Forelimb muscle (tissue), 1 donor: ENCODE measurements at places on chromosomes 12 and 14.

- DNase-seq, result no peak
Measured at GRCh38 chr14:96660667-96661066, 136.5 kb upstream of the VRK1 start.

DNA sequence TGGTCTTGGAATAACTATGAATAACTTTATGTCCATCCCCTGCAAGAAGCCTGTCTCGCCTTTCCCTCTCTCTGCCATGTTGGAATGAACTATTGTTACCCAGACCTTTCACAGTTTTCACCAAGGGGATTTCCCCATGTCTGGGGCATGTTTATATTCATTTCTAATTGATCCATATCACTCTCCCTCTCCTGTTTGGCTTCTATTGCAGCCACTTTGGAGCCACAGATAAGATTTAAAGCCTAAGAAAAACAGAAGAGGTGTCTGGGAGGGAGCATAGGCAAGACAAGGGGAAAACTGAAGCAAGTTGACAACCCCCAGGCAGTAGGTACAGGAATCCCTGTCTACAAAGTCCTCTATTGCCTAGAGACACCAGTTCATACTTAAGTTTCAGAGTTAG is 41.0 kb upstream of the FOXJ2 start:
- no peak for DNase-seq

GRCh38 chr14:56846970-56847930 is 37.0 kb upstream of the OTX2 start:
- DNase-seq, result no peak

DNA sequence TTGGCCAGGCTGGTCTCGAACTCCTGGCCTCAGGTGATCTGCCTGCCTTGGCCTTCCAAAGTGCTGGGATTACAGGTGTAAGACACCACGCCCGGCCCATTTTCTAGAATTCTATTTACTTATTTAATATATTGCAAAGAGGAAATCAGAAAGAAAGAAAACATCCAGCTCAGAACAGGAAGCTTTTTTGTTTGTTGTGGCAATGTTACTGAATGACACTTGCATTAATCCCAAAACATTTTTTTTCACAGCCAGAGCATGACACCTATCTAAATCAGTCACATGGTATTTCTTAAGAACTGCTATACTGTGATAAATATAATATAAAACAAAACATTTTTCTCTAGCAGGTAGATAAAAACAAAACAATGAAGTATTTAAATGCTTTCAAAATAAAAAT is 12.6 kb downstream of the CFL2 start:
- no peak for DNase-seq

GRCh38 chr12:63816031-63816430 is 28.5 kb upstream of the SRGAP1 start:
- DNase-seq, result no peak

DNA sequence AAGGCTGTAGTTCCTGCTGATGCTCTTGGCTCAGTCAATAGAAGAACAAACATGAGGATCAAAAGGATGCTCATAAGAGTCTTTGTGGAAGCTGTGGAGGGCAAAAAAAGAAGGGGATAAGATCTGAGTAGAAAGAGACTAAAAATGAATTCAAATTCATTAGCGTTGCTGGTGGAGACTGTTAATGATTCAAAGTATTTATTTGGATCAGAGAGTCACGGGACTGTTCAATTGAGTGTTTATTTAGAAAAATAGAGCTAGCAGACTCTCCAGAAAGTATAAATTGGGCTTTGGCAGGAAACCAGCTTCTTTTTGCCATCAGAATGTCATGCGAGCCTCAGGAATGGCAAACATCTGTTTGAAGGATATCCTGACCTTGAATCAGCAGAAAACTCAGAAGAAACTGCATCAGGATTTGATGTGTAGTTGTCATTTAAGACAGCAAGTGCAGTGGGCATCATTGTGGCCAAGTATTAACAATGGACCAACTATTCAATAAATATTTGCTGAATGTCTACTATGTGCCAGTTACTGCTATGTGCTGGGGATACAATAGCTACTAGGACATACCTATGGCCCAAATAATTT is 126.4 kb downstream of the TBC1D30 start:
- DNase-seq, result no peak

DNA sequence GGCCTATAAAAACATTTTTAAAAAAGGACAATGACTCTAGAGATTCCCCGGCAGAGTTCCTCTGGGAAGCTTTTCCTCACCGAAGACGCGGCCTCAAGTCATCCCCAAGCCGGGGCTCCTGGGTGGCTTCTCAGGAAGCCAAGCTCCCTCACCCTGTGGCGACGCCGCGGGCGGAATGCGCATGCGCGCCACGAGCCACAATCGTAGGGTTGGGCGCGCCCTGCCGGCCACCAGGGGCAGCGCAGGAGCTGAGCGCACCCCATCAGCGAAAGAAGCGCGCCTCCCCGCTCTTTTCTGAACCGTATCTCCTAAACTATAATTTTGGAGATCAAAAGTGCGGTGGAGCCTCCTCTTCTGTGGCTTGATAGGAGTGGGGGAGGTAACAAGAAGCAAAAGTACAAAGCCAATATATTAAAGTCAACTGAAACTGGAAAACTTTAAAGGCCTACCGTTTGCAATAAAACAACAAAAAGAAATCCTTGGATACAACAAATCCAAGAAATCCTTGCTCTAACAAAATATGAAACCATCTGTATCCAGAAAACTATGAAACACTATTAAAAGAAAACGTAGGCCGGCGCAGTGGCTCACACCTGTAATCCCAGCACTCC is 17.4 kb upstream of the CHFR start:
- no peak for DNase-seq

DNA sequence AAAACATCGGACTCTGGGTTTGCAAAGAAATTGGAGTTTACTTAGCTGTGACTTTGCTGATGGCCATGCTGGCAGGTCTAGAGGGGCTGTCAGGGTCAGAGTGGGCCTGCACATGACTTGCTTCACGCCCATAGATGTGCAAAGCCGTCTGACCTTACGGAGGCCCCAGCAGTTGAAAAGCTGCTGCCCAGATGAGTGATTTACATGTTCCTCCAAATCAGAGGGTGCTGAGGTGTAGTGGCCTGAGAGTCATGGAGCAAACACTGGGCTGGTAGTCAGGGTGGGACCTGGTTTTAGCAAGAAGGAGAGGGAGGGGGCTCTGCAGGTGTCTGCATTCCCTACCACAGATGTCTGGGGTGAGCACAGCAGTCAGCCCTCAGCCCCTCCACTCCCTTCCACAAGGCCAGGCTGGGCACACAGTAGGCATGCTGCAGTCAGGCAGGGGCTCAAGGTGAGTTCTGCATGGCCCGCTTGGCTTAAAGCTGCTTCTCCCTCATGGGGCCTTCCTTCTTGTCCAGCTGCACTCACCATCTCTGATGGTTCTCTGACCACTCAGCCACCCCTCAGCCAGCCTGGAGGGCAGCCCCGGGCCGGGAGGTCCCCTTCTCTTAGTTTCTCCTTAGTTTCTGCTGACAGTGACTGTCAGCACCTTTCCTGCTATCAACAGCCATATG is 34.2 kb upstream of the EML1 start:
- no peak for DNase-seq

DNA sequence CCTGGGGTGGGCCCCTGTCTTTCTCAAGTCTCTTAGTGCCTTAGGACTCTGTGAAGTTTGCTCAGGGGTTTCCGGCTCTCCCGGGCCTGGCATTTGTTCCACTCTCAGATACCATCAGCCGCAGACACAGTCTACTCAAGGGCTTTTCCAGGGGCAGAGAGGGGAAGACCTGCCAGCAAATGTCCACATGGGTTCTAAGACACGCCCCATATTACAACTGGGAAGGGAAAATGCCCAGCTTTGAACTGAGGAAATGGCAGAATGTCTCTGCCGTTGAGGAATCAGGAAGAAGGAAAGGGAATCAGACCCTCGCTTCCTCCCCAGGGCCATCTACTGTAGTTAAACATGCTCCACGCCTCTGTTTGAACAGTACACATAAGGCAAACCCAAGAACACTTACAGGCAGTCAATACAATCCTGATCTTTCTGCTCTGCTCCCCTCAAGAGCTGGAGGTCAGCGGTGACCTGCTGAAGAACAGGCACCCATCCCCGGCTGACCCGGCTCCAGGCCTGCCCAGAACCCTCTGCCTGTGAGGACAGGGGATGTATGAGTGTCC is 7.9 kb downstream of the CCDC85C start:
- no peak for DNase-seq

GRCh38 chr12:93825501-93825888 is 148.3 kb downstream of the CRADD start:
- no peak for DNase-seq

DNA sequence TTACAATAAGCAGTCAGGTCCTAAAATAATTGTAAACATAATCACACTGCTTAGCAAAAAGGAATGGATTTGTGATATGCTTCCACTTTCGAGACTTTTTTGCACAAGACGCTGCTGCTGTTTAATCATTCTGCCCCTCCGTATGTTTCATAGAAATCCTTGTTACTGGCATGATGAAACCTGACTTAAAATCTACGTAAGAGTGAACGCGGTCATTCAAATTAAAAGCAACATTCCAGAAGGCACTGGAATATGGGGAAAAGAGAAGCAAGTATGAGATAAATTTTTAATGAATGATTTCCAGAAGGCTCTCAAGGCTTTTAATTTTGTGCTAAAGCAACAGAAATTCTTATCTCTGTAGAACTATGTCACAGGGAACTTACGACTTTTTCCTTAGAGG is 1.1 kb downstream of the CNIH1 start:
- no peak for DNase-seq

DNA sequence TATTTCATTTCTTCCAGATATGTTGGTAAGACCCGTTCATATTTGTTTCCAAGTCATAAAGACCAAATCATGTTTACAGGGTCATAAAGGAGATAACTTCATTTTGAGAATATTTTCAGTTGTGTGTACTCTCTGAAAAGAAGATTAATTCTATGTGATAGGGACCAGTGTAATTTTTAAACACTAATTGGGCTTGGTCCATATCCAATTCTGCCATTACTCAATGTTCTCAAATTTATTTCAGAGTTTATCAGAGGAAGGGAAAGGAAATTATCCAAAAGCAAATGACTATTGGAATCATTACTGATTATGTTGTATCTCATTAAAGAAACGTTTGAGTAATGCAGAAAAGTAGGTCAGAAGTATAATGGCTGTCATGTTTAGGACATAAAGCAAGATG is 126.8 kb upstream of the DCN start:
- no peak for DNase-seq

- DNase-seq, result no peak
Measured at GRCh38 chr14:64209444-64210131, 84.6 kb downstream of the ESR2 start.

- DNase-seq, result no peak
Measured at GRCh38 chr12:10386857-10387256, 3.0 kb downstream of the KLRK1 start.

GRCh38 chr12:104351057-104351983 is 47.8 kb downstream of the EID3 start:
- no peak for DNase-seq

DNA sequence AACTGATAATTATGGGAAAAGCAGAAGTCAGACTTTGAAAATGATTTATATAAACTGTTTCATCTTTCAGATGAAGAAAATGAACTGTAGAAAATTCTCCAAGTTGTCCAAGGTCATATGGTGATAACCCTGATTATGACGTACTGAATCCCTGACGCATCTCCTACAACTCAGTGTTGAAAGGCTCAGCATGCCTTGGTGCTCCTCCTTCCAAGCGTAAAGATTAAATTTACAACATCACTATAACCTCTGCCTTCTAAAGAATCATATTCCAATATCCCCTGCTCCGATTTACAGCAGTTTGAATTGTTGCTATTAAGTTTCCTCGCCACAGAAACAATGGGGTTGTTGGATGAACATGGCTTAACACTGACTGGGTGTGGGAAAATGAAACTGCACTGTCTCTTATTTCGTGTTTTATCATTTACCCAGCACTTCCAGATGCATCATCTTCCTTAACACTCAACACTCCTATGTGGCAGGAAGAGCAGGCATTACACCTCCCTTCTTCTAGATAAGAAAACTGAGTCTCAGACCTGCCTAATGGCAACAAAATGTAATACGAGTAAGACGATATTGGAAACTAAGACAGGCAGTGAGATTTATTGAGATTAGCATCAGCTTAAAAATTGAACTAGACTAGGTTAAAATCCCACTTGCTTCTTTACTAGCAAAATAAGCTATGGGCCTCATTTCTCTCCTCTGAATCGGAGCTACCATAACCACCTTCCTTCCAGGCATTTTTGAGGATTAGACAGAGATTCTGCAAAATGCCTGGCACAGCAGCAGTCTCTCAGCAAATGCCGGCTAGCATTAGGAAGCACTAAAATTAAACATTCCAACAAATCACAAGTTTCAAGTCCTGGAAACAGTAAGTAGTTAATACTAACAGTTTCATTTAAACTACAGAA is 74.2 kb downstream of the PPM1H start:
- DNase-seq, result no peak

GRCh38 chr12:98352218-98352811 is 163.1 kb upstream of the TMPO start:
- no peak for DNase-seq

GRCh38 chr14:87838931-87839330 is 154.1 kb downstream of the GALC start:
- no peak for DNase-seq

DNA sequence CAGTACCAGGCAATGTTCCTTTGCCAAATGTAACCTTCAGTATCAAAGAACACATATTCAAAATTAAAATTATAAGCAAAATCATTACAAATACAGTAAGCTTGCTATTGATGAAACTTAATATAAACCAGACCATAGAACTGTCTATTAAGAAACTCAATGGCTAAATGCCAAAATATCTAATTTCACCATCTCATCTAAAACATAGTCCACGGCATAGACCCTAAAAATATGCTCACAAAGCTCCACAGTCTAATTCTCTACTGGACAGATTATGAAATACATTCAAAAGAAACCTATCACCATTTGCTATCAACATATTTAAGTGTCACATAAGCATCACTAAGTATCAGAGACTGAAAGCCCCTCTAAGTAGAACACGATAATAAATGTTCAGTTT is 25.2 kb downstream of the DUSP16 start:
- DNase-seq, result no peak

DNA sequence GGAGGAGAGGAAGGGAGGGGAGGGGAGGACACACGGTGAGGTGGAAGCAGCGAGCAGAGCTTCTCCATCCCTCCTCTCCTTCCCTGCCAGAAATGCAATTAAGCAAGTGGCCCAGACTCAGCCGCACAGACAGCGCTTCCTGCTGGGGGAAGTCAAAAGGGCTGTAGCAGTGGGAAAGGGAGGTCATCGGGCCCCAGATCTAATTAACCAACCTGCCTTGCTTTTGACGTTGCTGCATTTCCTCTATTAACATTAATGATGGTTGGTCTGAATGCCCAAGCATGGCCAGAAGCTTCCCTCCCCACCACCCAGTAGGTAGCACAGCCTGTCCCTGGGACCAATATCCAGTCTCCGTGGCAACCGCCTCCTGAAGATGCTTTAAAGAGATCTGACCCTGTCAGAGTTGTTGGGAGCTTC is 4.6 kb upstream of the NGB start:
- DNase-seq, result no peak

DNA sequence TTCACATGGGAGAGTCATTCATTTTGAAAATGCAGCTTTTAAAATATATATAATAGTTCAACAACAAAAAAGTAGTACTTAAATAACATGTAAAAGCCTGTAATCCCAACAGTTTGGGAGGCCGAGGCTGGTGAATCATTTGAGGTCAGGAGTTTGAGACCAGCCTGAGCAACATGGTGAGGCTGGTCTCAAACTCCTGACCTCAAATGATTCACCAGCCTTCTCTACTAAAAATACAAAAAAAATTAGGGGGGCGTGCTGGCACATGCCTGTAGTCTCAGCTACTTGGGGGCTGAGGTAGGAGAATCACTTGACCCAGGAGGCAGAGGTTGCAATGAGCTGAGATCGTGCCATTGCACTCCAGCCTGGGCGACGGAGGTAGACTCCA is 256.3 kb upstream of the RGS6 start:
- no peak for DNase-seq

GRCh38 chr12:111024205-111024801 is 103.9 kb upstream of the MYL2 start:
- no peak for DNase-seq
